AG10803 (cell line): ENCODE measurements at places on chromosomes 3 and 15.

- no peak for DNase-seq
Measured at GRCh38 chr3:125146626-125147490, 65.7 kb downstream of the SLC12A8 start.

GRCh38 chr3:2967871-2968270, 142.3 kb downstream of the IL5RA start:
- no peak for DNase-seq

- DNase-seq = peak; percentile 94
Measured at GRCh38 chr3:165642761-165643420, 194.3 kb downstream of the BCHE start.

- DNase-seq = no peak
Measured at GRCh38 chr3:182180654-182181385, 469.1 kb downstream of the SOX2 start.

- peak; percentile 97 for DNase-seq
Measured at GRCh38 chr3:123688241-123688747, 103.4 kb upstream of the HACD2 start.

DNA sequence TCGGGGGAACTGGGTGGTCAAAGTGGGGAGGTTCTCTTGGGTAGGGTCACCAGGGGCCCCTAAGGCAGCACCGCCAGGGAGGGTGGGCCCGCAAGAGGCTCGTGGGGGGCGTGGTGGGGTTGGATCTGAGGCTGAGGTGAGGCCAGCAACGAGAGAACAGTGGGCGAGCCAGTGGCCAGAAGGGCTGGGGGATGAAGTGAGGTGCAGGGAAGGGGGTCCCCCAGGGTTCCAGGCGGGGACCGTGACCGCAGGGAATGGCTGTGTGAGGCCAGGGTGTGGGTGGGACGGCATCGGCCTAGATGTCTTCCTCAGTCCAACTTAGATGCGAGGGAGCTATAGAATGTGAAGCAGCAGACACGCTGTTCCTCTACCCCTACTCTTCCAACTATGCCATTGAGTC, 78.2 kb downstream of the SNRK start:
- no peak for DNase-seq

DNA sequence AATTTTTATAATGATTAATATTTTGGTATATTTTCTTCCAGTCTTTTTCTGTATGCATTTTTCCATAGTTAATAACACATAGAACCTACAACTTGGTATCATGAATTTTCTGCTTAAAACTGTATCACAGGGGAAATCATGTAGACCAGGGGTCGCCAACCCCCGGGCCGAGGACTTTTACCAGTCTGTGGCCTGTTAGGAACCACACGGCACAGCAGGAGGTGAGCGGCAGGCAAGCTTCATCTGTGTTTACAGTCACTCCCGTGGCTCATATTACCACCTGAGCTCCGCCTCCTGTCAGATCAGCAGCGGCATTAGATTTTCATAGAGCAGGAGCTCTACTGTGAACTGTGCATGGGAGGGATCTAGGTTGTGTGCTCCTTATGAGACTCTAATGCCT, 54.7 kb downstream of the RPL22L1 start:
- no peak for DNase-seq

- DNase-seq = no peak
Measured at GRCh38 chr15:76282465-76282864, 28.8 kb downstream of the ETFA start.

DNA sequence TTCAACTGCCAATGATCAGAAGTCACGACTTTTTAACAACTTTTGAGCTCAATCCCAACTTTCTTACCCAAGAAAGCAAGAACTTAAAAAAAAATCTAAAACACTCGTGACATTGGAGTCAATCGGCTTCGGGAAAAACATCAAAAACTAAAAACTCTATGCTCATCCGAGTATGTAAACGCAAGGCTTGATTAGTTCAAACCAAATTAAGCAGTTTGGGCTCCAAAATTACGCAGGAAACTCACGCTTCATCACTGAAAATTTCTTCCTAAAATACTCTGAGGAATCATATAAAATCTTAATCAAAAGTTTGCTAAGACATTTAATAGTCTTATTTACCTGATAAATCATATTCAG, 1.6 kb downstream of the TRA2B start:
- no peak for DNase-seq

GRCh38 chr3:18703798-18704197, 278.7 kb upstream of the SATB1 start:
- no peak for DNase-seq

DNA sequence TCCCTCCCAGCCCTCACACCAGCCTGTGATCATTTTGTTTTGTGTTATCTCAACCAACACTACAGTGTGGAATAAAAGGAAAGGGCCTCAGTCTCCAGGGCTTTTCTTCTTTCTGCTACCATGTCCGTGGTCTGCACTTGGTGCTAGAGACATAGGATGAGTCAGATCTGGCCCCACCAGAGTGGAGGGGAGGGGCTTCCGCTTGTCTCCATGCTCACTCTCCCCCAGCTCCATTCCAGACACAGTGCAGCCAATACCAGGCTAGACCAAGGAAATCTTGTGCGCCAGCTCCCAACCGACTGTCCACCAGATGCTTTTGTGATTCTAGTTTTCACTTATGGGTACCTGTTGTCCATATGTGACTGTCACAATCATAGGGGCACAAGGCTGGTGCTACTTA, 51.9 kb upstream of the TMEM115 start:
- DNase-seq = no peak

- no peak for DNase-seq
Measured at GRCh38 chr3:171883893-171884279, 40.7 kb downstream of the TMEM212 start.

DNA sequence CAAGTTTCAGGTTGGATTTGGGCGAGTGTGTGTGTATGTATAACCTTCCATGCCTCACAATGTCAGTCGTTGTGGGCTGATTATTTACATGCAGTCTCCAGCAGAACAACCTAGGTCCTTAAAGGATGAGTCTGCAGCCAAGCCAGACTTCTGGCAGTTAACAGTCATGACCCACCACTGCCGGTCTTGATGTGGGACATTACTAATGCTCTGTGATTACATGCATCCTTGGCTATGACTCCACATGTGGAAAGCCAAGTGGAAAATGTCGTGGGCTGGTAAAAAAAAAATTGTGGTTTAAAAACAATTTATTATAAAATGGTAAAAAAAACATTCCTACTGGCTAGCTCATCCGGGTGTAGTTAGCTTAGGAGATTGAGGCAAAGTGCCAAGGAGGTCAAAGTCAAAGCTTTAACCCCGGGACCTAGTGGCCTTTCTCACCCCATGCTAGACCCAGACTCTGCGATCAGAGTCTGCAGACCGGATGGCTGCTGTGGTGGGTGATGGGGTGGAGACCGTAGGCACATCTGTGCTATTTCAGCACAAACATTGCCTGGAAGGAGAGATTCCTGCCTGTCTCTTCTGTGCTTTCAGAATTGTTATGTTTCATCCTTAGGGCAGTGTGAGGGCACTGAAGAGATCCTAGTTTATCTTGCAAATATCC, 6.8 kb downstream of the RARRES1 start:
- peak; percentile 96 for DNase-seq

- no peak for DNase-seq
Measured at GRCh38 chr3:186220365-186220764, 111.5 kb upstream of the ETV5 start.

DNA sequence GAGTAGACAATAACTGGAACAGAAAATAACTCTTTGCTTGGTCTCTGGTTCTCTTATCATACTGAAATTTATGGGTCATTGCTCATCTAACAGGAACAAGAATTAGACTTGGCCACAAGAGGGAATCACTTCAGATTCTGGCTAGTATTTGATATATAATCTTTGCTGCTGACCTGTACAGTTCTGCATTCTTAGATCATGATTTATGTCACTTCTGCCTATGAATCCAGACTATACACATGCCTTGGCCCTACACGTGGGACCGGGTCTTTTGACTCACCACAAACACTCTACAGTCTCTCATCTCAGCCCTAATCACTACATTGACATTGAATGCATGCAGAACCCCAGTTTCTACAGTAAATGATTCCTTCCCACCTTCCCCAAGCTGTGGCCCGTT, 162.5 kb upstream of the SOX2 start:
- no peak for DNase-seq

GRCh38 chr3:149806171-149806778, 6.7 kb upstream of the RNF13 start:
- no peak for DNase-seq

DNA sequence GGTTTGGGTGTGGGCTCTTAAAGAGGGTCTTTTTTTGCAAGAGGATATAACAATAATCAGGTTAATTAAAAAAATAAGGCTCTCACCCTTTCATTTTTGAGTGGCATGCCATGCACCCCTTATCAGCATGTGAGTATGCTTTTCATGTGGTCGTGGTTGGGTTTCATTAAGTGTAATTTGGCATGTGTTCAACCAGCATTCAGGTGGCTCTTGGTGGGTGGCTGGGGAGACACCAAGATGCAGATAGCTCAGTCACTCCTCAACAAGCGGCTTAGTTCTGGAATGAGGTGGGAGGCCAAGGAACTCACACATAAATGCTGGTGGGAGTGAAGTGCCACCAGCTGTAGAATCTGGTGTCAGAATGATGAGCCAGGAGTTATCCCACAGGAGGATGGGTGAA, 66.8 kb downstream of the FLNB start:
- DNase-seq = no peak

DNA sequence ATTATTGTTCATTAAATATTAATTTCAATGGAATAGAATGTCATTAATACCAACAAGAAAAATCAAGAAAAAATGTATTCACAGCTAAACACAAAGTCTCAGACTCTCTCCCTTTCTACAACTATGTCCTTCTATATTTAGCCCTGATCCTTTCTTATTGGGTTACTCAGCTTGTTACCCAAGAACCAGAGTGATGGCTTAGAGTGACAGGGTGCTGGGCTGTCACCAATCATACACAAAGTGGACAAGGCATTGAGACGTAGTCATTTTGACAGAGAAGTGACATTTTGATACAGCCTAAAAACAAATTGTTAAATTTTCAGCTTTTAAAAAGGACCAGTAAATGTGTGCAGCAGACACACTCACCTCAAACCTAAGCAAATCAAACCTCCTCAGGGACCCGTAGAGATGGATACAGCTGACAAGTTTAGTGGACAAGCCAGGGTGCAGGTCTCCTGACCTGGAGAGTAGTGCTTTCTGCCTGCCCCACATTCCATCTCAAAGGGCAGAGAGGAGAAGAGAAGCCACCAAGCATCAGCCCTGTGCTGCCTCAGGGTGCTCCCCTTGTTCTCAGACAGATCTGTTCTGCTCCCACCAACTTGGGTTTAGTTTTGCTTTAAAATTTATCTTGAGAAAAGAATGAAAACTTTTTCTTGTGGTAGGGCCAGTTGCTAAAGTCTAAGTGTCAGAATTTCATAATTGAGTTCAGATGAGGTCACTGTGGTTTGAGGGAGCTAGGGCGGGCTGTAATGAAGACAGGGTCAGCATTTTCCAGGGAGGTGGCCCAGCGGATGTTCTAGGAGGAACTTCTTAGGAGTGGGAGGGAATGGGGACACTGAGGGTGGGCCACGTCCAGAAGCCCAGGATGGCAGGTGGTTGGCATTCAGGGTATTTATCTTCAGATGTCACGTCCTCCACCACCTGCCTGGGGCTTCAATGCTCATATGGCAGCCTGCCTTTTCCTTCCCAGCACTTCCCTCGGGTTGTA, 136.5 kb upstream of the TBL1XR1 start:
- DNase-seq = peak; percentile 57

DNA sequence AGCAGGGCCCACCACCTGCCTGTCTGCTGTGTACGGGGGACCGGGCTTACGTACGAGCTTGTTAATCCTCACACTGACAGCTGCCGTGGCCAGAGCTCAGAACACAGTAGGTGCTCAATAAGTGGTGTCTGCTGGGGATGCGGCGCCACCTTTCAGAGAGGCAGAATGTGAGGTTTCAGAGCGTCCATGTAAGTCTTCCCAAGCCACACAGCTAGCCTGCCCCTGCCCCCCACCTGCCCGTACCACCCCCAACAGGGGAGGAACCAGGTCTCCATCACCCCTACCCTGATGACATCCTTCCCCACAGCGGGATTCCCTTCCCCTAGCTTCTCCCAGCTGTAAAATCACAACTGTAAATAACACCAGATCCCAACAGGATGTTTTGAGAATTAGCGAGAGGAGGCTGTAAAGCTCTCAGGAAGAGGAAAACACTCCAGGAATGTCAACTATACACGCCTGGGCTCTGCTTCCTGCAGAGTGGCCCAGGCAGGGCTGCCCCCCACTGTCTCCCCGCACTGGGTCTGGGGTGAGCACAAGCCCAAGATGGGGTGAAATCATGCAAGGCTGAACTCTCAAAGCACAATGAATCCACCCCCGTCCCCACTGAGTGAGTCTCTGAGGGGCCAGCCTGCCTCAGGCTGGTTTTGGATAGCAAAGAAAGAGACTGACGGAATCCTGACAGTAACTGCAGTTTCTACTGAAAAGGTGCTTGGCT, 250.1 kb upstream of the LYSMD4 start:
- DNase-seq = no peak

- no peak for DNase-seq
Measured at GRCh38 chr15:100116416-100117190, 225.2 kb downstream of the ADAMTS17 start.

- DNase-seq = peak; percentile 6
Measured at GRCh38 chr3:169323578-169324451, 339.7 kb downstream of the MECOM start.

DNA sequence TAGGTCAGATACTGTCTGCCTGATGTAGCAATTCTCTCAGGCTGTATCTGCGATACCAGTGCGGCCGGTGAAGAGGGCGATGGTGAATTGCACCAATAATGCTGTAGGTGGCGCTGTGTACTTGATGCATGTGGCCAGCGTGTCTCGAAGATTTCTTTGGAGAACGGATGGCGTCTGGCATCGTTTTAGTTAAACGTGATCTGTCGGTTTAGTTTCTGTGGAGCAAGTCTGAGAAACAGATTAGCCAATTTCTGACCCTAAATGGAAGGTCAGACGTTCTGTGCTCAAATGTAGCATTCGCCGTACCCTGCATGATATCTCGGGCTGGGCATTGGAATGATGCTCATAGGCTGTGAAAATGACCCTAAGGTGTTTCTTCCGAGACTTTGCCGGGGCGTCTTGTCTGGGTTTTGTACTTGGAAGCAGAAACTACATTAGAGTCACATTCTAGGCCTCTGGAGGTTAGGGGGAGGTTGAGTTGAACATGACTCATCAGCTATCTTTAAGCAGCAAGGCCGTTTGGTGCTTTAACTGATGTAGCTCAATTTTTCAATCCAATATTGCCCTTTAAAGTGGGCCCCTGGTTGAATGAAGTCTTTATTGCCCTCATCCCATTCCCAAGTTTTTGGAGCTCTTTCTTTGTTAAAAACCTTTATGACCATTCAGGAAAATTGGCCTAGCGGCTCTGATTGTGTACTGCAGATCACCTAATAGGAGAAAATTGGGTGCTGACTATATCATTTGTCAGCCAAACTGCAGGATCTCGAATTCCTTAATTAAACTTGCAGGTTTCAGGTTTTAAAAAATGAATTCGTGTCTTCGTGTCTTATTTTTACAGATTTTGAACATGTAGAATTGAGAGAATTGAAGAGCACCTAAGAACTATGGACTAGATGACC, 80.0 kb downstream of the SQOR start:
- peak; percentile 54 for DNase-seq

DNA sequence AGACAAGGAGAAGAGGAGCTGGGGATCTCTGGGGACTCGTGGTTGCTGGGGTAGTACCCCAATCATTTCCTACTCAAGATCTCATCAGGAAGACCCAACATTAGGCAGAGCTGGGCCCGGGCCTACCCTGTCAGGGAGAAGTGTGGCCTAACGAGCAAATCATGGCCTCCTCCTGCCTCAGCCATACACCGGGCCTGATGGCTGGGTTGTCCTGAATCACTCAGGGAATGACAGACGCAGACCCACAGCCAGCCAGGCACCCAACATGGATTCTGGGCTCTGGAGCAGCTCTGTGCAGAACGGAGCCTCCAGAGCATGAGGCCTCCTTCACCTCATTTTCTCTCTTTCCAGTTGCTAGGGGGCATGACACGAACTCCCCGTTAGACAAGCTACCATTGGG, 19.7 kb downstream of the ITGA11 start:
- DNase-seq = no peak
